ENCODE measurements at places on chromosomes 4 and X.

GRCh38 chr4:101295691-101296090, 51.6 kb downstream of the PPP3CA start:
- no peak for DNase-seq

GRCh38 chr4:162565730-162566129, 401.9 kb upstream of the FSTL5 start:
- DNase-seq, result no peak

- DNase-seq, result no peak
Observed at GRCh38 chrX:136778916-136779315, 1.8 kb downstream of the ARHGEF6 start.

DNA sequence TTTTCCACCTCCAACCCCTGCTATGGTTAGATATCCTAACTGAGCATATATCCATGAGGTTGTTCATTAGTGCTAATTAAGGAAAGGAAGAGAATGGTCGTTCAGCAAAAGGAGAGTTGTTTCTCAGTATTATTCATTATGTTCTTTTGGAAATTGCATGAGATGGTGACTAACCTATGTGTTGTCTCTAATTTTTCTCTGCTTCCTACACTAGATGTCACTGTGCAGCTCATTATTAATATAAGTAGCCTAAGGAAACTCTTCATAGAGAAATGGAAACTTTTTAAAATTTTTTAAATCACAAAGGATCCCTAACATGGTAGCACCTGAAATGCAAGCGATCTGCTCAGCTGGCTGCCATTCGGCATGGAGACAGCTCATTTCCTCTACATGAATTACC, 67.7 kb upstream of the FAM9A start:
- DNase-seq, result no peak

DNA sequence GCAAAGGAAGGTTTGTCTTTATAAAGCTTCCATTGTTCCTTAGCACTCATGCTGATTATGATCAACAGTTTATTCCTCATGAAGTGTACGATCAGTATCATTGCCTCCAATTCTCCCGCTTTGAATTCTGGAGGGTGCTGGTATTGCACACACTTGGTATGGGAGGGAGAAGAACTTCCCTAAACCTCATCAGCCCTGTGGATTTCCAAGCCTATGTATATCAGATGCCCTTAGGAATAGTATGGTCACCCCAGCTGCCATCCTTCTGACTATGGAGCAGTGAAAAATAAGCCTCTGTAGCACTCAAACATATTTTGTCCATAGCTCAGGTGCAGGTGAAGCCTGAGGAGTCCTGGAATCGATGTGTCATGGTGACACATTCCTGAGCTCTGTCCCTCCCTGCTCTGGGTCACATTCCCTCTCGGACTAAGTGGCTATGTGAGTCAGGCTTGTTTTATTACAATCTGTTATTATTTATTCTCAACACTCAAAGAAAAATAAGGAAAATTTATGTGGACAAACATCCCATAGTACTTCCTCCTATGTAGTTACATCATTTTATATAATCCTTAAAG, 2.0 kb upstream of the ZDHHC9 start:
- no peak for DNase-seq

GRCh38 chrX:136097871-136098805, 49.2 kb upstream of the FHL1 start:
- DNase-seq, result no peak

DNA sequence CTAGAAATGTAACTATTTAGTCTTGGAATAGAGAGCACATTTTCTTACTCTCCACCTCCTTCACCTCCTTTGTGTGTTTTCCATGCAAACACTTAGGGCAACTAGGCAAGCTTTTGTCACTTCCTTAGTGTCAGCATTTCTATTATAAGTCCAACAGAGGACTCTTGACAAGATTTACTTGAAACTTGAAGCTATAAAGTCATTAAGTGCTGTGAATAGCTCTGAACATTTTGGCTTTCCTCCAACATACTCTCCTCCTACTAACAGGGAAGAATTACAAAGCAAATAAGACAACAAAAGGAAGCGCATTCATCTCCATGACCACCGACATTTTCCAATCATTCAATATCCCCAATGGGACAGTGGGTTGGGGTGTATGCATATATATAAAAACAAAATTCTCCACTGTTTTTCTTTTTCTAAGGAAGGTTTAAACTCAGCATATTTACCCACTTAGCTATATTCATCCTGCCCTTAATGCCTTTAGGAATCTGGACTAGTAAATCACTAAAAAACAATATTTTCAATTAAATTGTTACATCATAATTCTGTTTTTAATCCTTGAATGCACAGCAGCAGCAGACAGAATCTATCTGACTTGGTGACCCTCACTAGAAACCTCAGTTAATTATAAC, 264.6 kb downstream of the SNCA start:
- DNase-seq, result no peak

GRCh38 chrX:135324463-135324862, 15.2 kb downstream of the ETDC start:
- DNase-seq, result no peak

- DNase-seq, result no peak
Observed at GRCh38 chr4:171626554-171626953, 186.7 kb upstream of the GALNTL6 start.

DNA sequence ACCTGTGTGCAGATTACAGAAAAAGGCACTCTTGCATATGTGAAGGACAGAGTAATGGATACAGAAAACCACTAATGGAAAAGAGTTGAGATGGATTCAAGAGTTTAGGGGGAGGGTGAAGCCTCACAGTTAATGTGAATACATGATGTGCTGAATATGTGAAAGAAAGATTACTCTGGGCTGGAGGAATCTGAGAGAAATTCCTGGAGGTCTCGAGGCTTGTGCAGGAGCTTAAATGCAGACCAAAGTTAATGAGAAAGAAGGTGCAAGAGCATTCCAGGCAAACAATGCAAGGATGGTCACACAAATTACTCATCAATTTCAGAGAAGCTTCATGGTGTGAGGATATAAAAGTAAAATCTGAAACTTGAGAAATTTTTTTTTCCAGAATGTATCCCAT, 768.8 kb downstream of the STPG2 start:
- no peak for DNase-seq

- DNase-seq, result peak; percentile 47
Observed at GRCh38 chrX:110087485-110088356, 84.8 kb downstream of the TMEM164 start.

DNA sequence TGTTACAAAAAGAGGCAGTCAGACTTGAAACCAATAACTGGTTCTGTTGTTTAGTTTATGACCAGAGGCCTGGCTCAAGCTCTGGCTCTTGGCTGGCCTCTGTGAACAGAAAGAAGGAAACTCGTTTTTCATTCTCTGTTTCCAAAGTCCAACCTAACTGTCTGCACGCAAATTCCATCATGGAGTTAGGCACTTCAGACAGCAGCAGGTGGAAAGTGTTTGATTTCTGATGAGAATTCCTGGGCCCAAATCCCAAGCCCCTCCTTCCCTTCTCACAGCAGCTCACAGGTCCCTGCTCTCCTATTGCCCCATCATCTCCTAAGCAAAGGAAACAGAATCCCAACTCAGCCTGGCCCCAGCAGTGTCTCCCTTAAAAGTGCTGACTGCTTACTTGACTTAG, 42.8 kb upstream of the FGF16 start:
- DNase-seq, result no peak

DNA sequence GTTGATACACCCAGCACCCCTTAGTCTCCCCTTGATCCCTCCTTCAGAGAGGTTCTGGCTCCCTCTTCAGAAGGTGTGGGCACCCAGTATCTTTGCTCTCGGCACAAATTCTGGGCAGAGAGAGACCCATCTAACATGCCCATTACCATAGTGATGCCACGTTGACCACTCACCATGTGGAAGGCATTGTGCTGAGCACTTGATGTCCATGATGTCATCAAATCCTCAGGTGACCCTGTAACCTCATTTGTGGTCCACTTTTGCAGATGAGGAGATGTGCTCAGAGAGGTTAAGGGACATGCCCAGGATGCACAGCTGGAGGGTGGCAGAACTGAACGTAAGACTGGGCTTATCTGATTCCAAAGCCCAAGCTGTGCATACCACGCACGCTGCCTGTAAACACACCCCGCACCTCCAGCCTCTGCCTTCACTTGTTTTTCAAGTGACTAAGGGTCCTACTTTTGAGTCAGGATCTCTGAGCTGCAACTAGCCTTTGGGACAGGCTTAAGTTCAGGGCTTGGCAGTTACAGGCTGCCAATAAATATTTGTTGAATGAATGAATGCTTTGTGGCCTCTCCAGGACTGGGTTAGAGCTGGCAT, 55.2 kb downstream of the HTRA3 start:
- no peak for DNase-seq

DNA sequence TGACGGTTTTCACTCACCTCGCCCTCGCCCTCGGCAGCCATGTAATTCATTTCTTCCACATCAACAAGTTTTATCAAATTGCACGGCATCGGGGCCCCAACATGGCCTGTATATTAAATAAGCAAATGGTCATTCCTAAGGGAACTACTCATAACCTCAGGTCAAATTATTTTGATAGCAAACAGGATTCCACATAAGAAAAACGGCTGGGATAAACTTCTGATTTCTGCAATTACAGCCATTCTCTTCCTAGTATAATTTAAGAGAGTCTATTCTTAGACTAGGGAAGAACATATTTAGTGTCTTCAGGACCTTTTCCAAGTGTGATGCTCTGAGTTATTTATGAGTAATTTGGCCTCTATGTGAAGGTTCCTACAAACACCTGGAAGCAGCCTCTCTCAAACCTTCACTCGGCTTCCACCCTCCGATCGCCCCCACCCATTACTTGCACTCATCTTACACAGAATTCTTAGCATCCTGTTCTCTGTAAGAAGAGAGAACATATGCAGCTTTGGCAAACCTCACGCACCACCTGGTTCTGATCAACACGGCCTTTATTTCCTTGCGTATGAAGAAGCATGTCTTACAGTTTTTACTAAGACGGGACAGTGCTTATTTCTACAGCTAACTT, 29.4 kb upstream of the CENPU start:
- DNase-seq, result no peak

DNA sequence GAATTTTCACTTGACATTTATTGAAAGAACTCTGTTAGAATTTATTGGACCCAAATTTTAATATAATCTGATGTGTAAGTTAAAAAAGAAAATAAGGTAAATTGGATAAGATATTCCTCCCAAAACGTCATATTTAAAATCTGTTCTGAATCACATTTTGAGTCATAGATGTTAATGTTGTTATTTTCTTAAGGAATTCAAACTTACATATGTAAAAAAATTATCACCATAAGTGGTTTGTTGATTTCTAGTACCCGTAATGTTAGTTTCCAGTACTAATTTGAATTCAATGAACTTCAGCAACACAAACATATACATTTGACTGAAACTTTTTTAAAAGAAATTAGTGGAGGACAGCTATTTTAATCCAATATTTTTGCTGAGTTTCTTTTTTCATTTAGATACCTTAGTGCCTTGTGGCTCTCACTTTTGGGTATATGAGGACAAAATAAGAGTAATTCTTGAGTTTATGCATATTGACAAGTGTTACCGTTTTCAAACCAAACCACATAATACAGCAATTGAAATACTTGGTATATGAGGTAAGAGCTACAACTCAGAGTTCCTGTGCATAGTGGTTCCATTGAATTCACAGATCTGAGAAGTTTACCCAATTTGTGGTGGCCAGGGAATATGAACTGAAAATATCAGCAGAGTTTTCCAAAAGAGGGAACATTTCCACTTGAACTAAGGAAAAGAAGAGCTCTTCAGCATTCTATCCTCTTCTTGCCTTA, 71.8 kb downstream of the C4orf46 start:
- DNase-seq, result no peak

DNA sequence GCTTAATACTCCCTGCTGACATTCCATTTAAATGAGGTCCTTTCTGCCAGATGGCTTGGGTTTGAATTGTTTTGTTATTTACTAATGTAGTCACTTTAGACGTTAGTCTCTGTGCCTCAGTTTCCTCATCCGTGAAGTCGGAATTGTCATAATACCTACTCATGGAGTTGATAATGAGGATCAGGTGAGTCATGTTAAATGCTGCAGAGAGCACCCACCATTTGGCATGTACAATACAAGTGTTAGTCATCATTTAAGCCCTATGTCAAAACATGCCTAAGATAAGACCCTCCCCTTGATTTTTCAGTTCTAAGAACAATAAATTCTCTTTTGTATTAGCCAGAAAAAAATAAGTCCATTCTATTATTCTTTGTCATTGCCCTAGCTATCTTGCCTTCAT, 534.8 kb upstream of the HTR2C start:
- DNase-seq, result peak; percentile 66

GRCh38 chrX:35622040-35622439, 176.1 kb upstream of the MAGEB16 start:
- no peak for DNase-seq

GRCh38 chr4:16365036-16365569, 138.8 kb upstream of the TAPT1 start:
- no peak for DNase-seq

DNA sequence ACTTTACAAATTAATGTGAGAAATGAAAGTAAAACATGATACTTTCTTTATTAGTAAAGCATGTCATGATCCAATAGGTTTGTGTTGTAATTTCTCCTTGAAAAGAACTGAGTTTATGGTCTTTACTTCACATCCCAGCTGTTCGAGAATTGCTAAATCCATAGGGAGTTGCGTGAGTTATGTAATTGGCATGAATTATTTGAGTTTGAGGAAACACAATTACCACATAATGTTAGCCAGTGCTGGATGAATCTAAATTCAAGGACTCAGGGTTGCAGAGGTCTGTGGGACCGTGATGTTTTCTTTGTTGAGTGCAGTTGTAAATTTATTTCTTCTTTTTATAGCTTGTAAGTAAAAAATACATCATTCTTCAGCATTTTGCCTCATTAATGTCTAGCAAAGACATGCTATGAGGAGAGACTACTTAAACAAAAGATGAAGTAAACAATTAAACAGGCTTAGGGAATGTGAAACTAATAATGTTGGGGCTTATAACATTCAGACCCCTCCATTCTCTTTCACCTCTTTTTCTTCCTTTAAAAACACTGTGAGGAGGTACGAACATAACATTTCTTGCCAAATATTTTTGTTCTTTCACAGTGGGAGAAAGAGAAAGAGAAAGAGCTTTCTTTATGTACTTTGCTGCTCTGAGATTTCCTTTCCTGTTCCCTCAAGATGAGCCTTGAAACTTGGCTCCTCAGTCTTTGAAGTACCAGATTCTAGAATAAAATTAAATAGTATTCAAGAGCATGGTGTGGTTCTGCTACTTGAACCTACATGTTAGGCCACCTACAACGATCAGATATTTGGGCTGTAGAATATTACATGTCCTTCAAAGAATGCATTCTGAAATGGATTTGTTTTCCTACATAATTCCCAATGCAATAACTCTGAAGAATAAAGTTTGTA, 159.6 kb upstream of the ANK2 start:
- no peak for DNase-seq

DNA sequence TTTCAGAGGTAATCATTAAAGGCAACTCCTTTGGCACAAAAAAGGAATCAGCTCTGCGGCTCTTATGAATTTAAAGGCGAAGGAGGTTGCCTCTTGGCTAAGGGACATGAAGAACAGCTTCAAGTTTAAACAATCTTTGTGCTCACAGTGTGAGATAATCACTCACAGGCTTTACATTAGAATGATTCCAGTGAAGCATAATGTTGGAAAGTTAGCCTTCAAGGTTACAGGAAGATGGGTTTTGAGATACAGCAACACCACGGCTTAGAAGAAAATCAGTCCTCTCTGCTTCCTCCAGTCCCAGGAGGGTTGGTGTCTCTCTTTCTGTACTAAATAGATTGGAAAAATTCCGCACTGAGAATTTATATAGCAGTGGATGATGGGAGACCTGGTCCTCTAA, 11.6 kb upstream of the SCD5 start:
- DNase-seq, result no peak

GRCh38 chr4:56666279-56666678, 14.8 kb downstream of the HOPX start:
- DNase-seq, result no peak

All from KBM-7 (cell line).